ENCODE measurements at places on chromosomes 7 and 10.

DNA sequence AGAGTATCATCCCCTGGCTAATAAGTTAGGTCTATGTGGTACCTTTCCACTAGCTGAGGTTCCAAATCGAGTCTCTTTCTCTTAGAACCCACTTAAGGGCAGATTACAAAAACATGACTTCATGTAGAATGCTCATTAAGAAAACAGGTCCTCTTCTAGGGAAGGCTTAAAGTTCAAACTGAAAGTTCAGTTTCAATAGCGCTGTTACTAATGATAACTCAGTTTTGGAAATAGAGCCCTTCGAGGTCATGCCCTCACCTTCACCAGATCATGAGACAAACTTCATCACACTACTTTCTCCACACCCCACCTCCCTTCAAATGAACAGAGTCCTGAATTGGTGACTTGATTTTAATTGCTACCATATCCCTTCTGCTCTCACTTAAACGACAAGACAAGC is 26.2 kb downstream of the HGF start:
- no peak for DNase-seq

- DNase-seq, result no peak
Measured at GRCh38 chr10:48580236-48580635, 24.6 kb downstream of the ARHGAP22 start.

DNA sequence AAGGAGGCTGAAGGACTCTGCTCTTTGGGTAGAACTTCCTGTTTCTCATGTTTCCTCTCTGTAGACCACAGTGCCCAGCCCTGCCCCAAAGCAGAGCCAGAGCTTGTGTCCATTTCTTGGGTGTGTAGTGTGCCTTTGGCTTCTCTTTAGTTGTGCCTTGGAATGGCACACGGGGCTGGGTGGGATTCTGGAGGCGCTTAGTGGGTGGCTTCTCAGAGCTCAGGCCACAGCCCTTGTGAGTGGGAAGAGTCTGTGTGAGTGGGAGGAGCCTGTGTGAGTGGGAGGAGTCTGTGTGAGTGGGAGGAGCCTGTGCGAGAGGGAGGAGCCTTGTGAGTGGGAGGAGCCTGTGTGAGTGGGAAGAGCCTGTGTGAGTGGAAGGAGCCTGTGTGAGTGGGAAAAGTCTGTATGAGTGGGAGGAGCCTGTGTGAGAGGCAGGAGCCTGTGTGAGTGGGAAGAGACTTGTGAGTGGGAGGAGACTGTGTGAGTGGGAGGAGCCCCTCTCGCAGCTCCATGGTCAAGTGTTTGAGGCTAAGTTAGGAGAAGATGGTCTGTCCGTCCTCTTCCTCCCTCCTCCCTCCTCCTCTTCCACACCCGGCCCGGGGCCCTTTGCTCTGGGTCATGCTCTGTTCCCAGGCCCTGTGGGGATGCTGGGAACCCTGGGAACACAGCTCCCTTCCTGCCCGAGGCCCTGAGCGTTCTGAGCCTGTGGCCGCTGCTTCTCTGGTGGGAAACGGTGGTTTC is 153.0 kb downstream of the GRK5 start:
- no peak for DNase-seq

DNA sequence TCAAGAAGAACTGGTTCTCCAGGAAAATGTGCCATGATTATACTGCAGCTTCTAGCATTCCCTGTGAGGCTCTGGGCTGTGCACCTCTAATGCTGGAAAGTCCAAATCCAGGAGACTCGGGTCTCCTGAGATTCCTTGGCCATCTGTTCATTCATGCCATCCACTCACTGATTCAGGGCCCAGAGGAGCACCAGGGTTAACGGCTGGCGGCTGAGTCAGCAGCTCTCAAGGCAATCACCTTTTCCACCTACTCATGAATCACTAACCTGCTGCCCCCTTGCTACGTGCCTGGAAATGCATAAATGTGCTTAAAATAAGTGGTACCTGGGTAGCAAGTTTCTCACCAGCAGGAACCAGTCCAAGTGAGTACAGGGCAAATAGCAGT is 132.7 kb downstream of the KCNMA1 start:
- DNase-seq, result no peak

- no peak for DNase-seq
Measured at GRCh38 chr7:17405786-17406185, 107.3 kb downstream of the AHR start.

GRCh38 chr10:91603931-91604331 is 28.9 kb downstream of the PPP1R3C start:
- DNase-seq, result no peak

- no peak for DNase-seq
Measured at GRCh38 chr7:159007996-159008389, 136.7 kb downstream of the VIPR2 start.

DNA sequence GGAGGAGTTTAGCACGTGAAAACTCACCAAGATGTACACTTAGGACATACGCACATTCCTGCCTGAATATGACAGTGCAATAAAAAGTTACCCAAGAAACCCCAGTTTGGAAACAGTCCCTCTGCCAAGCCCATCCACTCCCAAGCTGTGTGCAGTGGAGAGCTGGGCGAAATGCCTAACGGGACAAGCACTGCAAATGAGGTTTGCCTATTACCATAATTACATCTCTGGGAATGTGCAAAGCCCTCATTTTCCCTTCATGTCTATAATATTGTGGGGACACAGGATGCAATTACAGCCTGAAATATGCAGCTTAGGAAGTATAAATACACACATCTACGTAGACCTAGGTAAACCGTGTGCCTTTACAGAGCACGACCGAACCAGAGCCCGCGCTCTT is 117.5 kb downstream of the PLXNA4 start:
- DNase-seq, result no peak

GRCh38 chr7:42456756-42457276 is 219.8 kb upstream of the GLI3 start:
- no peak for DNase-seq

DNA sequence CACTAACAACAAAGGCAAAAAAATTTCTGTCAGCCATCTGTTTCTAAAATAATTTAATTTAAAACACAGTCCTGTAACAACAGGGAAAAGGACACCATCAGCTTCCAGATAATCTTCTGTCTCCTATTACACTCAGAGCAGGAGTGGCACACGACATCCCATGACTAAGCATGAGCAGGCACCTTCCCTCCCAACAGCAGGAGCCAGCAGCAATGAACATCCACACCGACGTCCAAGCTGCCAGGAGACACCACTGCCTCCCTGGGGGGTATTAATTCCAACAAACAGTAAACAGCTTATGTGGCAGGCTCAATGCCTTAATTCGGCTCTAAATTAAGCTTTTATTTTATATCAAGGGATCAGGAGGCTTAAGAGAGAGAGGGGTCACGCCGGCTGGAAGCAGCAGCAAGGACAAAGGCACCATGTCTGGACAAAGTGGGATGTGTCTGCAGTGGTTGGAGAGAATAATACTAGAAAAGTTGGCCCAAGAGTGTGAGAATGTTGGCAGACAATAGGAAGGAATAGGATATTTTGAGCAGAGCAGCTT is 45.7 kb downstream of the KIAA1549 start:
- DNase-seq, result no peak

- no peak for DNase-seq
Measured at GRCh38 chr10:28190196-28190595, 112.7 kb downstream of the MPP7 start.

- no peak for DNase-seq
Measured at GRCh38 chr10:60281331-60281730, 108.3 kb downstream of the ANK3 start.

DNA sequence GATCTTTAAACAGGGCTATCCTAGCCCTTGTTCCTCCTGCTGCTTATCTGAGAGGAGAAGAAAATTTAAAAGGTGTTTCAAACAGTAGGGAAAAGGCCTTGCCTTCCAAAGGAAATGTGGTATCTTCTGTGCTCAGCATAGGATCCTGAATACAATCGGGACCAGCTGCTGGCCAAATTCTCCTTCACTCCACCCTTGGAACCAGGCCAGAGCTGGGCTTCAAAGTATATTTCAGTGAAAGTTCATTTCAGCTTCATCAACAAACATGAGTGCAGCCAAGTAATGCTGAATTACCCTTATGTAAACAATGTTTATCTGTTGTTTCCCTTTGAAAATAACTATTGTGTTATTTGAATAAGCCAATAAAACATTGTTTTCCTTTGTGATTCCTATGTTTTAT is 146.5 kb upstream of the MEOX2 start:
- no peak for DNase-seq

DNA sequence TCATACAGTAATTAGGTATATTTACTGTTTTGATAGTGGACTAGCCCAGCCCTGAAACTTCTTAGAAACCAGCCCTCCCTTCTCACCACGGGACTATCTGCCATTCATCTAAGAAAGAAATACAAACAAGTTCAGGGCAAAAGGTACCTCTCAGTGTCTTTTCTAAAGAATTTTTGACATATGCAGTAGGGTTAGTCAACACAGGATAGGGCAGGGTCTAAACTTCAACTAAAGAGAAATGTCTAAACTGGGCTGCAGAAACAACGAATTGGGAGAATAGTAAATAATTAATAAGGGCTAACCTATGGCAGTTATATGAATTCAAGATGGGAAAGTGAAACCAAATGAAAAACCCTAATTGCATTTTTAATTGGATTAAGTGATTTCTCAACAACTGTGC is 496.6 kb downstream of the INHBA start:
- DNase-seq, result no peak

DNA sequence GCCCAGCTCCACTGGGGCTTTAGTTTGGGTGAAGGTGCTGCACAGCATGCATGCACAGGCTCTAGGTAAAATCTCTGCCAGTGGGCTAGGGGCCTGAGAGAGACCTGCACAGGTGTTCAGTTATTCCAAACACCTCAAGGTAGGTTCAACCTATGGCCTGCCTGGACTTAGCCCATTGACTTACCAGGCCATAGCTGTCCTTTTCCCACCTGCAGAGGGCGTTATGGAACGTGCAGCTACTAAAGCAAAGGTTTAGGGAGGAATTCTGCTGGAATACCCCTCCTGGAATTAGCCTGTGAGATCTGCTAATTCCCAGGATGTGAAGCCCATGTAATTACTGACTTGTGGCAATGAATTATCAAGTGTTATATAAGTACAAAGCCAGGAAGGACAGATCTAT is 3.6 kb downstream of the VWC2 start:
- no peak for DNase-seq

Data from CD4-positive, alpha-beta T cell treated with Interleukin-15 for 4 hours (primary cell).